ENCODE measurements at places on chromosomes 5 and 9.

DNA sequence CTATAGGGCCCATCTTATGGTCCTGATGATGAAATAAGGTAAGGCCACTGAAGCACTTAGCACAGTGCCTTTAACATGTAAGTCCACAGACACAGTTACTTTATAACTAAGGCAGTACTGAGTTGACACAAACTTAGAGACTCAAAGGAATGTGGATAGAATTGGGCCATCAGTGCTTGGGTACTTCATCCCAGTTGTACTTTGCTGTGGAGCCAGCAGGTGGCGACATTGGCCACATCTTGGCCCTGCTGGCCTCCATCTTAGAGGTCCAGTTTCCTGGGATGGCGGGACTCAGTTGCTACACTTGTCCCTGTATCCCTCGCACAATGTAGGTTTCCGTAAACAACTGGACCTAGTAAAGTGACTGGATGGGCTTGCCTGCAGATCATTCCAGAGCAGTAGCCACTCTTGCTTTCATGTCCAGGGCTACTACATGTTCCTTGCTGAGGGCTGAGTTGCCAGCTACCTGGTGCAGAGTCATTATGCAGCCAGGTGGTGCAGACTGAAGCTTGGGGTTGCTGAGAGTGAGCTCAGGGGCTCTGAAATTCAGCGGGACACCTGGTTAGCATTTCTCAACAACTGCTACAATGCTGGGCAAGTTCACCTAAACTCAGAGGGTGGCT lies 10.6 kb downstream of the MTAP start:
- peak; percentile 25 for DNase-seq

DNA sequence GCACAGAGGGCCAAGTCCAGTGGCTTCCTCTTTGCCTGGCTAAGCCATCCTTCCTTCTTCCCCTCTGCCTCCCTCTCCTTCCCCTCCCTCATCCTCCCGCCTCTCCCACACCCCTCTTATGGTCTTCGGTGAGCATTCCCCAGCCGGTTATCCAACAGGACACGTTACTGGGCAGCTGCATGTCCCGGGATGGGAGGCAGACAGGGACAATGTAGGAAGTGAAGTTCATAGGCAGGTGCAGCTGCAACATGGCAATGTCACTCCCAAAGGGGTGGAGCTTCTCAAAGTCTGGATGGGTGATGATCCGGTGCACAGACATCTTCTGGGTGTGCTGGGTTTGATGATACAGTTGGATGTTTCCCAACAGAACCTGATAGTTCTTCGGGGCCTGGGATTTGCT lies 71.4 kb upstream of the SPTLC1 start:
- no peak for DNase-seq

DNA sequence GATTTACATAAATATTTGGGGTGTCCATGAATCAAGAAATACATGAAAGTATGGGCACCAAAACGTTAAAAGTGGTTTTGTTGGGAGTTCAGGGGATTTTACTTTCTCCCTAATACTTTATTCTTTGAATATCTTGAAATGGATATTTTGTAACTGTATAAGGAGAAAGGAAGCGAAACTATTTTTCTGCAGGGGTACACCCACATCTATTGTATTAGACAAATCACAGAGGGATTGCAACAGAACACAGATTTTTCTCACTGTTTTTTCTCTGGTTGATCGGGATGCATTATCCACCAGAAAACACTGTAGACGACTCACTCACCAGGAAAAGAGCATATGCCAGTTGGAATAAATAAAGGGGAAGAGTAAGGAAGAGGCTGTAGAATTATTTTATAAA lies 1.2 kb upstream of the RABGAP1 start:
- DNase-seq, result no peak

GRCh38 chr5:59149271-59149670 lies 566.4 kb downstream of the RAB3C start:
- no peak for DNase-seq

GRCh38 chr9:224026-224425 lies 9.4 kb downstream of the DOCK8 start:
- DNase-seq, result no peak

GRCh38 chr5:7741415-7742065 lies 109.4 kb downstream of the CFAP90 start:
- no peak for DNase-seq

DNA sequence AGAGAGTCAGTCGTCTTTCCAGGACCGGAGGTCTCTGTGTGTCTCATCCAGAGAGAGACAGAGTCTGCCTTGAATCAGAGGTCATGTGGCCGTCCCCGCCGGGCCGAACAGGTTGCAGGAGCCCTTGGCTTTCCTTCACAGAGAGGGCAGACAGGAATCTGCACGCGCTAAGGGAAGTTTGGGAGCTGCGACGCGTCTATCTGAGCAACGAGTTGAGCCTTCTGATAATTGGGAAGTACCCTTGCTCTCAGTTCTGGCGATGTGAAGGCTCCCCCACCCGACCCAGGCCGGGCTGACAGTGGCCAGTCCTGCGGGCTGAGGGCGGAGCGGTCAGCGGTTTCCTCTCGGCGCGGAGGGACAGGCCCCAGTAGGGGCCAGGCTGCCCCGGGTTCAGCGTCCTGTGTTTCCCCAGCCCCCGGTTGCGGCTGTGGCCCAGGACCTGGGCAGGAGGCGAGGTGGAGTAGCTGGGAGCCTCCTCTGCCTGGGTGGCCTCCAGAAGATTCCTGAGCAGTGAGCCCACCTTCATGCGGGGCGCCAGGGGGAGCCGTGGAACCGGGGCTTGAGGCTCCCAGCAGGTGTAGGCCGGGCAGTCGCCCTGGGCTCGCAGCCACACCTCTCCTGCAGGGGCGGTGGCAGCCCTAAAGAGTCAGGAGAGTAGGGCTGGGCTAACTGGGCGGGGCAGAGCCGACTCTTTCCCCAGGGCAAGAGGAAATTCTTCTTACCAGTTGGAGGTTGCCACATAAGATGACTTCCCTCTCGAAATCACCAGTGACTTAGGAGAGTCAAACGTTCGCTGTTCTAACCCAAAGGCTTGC lies 13.9 kb downstream of the NR2F1 start:
- DNase-seq, result no peak

DNA sequence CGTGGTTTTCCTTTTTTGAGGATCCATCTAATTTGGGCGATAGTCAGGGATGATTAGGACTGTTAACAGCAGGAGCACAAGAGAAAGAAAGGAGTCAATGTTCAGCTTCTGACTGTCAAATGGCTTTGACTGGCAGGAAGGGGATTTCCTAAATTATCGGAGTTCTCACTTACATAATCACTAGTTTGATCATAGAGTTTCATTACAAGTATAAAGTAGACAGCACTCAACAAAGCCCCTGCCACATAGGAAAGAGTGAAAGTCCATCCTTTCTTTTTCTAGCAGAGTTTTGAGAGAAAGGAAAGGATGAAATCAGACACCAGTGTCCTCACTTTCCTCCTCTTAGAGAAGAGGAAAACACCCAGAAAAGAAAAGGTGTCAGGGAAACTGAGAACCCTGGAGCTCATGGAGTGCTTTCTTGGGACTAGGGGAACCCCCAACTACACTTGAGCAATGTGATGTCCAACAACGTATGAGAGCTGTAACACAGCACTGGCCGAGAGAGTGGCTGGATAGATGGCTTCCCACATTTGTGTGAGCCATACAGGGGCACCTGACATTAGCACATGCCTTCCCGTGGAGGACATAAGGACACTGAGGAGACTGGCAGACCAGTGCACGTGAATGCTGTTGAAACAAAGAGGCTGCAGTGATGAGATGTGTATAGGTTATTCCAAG lies 26.0 kb upstream of the LPAR1 start:
- no peak for DNase-seq

DNA sequence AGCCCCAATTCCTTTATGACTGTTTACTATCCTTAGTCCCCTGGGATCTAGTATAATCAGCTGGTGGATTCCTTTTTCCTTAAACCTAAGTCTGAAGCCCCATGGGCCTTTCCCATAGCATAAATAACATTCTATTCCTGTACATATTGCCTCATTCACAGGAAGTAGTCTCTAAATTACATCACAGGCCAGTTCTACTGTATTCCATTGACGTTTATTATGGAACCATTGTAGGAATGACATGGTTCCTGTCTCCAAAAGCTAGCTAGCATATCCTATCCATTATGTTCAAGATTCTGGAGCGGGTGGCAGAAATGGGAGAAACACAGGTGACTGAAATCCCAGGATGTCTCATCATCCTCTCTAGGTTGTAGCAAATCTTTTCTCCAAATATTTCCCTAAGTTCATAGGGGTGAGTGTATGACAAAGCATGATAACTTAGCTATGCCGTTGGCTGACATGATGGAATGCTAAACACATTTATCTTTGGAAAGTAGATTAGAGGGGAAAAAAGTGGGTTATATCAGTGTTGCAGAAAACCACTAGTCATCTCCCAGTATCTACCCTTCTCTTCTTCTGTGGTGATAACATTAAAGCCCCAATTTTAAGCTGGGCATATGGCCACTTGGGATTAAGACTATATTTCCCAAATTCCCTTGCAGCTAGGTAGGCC lies 140.1 kb downstream of the FGF1 start:
- no peak for DNase-seq
